Ascending aorta (tissue), 2 donors: ENCODE measurements at places on chromosomes 5 and 9.

DNA sequence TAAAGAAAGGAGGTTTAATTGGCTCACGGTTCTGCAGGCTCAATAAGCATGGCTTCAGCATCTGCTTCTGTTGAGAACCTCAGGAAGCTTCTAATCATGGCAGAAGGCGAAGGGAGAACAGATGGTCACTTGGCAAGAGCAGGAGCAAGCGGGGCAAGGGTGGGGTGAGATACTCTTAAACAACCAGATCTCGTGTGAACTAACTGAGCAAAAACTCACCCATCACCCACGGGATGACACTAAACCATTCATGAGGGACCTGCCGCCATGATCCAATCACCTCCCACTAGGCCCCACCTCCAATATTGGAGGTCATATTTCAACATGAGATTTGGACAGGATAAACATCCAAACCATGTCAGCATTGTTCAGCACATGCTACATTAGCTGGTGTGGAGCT is 89.1 kb upstream of the HAND1 start:
- H3K27me3 ChIP-seq, result no peaks in the 10 kb centered on the region
- no peak overlapping the region for H3K4me3 ChIP-seq
- no peak overlapping the region for H3K27ac ChIP-seq
- no peaks in the 10 kb centered on the region for H3K4me1 ChIP-seq
- H3K36me3 ChIP-seq, result no peaks in the 10 kb centered on the region

DNA sequence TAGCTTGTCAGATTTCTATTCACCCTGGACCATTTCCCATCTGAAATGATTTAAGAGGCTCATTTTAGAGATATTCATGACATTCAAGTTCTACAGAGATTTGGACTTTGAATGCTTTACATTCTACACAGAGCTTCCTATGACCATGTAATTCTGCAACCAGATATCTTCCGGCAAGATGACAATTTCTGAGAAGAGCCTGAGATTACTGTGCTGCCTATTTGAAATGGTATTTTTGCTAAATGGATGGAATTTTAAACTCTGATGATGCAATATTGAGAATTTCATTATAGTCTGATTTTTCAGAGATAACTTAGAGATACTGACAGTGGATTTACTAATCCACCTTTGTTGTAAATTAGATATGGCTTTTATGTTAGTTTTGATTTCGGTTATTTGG is 16.0 kb upstream of the ACOT12 start:
- H3K36me3 ChIP-seq, result peaks cover 8% of the 10 kb centered on the region
- H3K27ac ChIP-seq, result no peak overlapping the region
- H3K4me3 ChIP-seq, result no peak overlapping the region
- DNase-seq, result no peak

- H3K27ac ChIP-seq, result peak overlapping the region; percentile 81
- no peaks in the 10 kb centered on the region for H3K36me3 ChIP-seq
- no peak overlapping the region for H3K4me3 ChIP-seq
- H3K4me1 ChIP-seq, result peaks cover 6% of the 10 kb centered on the region
These were observed 12.1 kb downstream of the ADAM19 start for GRCh38 chr5:157563373-157563928.

- DNase-seq, result no peak
- H3K27me3 ChIP-seq, result no peaks in the 10 kb centered on the region
- H3K27ac ChIP-seq, result no peak overlapping the region
- no peak overlapping the region for H3K4me3 ChIP-seq
These were observed 4.8 kb downstream of the ECSCR start for GRCh38 chr5:139457653-139458306.

DNA sequence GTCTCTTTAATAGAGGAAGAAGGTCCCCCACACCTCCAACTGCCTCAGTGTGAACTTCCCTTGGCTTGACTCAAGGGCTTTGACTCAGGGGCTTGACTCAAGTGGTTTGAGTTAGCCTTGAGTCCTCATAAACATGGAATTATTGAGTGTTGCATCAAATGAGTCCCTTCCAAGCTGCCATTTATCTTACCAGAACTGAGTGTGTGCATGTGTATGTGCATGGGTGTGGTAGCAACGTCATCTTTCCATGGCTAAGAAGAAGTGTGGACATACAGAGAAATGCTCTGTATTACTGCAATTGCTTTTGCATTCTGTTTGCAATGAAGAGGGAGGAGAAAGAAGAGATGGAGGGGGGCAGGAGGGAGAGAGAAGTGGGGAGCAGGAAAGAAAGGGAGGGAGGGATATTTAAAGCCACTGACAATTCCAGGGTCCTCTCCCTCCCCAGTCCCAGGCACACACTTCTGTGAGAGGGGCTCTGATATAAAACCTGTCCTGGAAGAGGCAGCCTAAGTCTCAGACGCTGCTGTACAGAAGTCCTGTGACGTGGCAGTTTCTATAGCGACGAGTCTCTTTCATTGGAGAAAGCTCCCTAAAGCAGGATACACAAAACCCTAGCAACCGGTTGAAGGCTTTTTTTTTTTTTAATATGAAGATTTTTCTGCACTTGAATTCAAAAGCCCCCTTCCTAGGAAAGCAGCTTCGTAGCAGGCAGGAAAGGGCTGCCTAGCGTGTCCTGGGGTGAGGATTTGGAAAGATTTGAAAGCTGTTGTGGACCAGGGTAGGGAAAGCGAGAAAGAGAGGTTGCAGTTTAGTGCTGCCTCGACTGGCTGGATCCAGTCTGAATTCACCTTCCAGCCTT is 93.3 kb upstream of the MAP1B start:
- H3K4me3 ChIP-seq, result no peak overlapping the region
- H3K27me3 ChIP-seq, result no peaks in the 10 kb centered on the region
- no peaks in the 10 kb centered on the region for H3K36me3 ChIP-seq
- H3K27ac ChIP-seq, result no peak overlapping the region
- DNase-seq, result no peak
